Dorsolateral prefrontal cortex (tissue), 122 donors: ENCODE measurements at places on chromosomes 2 and 18.

GRCh38 chr2:60549928-60550177, 3.6 kb downstream of the BCL11A start:
- DNase-seq: no peak

- no peak for DNase-seq
Measured at GRCh38 chr2:176584333-176584732, 315.1 kb downstream of the MTX2 start.

DNA sequence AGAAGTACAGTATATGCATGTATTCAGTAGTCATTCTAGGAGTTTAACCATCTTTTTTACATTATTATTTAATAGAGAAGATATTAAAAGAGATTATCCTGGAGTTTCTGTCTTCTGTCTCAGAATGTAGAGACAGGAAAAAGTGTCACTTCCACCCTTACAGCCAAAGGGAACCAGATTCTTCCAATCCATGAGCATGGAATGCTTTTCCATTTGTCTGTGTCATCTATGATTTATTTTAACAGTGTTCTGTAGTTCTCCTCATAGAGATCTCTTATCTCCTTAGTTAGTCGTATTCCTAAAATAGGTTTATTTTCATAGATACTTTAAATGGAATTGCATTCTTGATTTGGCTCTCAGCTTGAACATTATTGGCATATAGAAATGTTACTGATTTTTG, 959.5 kb upstream of the PIK3C3 start:
- no peak for DNase-seq

DNA sequence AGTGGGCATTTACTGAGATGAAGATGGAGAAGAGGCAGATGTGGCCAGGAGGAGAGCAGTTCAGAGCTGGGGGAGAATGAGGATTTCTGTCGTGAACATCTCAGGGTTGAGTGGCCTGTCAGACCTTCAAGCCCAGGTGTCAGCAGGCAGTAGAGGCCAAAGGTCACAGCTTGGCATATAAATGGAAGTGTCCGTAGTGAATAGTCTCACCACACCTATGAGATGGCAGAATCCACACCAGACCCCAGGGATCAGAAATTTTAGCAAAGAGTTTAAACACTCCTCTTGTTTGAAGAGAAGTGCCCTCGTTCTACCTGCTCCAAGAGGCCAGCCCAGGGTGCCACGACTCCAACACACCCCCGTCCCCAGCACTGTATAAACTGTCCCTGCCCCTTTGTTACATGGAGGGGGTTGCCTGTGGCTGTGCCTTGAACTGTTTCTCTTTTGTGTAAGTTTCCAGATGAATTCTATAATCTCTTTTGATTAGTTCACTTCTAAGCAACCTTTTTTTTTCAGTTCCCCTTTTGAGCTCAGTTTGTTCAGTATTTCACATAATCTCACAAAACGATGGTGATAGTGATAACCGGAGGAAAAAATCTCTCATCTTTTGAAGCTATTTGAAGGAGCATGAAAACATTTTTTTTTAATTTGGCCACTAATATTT, 69.0 kb upstream of the TTC39C start:
- no peak for DNase-seq

DNA sequence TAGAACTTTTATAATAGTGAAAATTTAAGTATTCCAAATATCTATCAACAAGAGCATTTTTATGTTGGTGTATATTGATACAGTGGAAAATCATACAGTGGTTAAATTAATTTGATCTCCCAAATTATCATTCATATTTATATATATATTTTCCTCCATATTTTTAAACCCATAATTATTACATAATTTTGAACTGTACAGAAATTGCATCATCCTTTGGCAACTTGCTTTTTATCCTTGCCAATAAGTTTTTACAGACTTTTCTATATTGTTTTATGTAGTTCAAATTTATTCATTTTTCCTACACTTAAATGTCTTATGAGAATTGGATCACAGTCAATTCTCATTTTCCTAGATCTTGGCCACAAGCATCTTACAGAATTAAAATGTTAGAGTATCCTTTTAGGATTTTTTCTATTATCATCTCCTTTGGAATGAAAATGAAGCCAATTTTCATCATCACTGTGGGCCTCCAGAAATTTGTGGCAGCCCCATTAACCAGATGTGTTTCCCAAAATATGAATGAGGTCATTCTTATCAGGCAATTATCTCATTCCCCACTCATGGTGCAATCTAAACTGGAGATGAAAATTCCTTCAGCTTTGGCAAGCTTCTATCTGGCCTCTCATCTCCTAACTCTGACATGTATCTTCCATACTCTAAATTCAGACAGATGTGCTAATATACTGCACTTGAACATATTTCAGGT, 94.2 kb upstream of the DLGAP1 start:
- no peak for DNase-seq

DNA sequence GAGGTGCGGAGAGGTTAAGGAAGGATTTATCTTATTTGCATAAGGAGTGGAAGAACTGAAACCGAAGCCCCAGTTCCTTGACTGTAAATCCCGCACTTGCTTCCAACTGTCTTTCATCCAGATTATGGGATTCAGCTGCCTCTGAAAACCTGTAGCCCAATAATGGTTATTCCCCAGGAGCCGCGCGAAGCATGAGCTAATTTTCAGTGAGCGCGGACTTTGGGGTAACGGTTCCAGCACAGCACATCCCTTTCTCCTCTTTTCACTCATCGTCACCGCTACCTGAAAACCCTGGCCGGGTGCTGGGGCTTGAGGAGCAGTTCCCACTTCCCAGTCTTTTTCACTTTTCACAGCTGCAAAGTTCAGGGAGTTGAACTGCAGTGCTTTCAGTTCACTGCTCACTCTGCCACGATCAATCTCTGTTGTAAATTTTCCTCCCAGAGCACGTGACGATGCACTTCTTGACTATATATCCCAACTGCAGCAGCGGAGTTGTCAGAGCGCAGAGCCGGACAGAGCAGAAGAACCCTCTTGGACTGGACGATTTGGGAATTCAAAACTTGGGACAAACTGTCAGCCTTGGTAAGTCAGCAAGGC, at the start of gene KCNE4:
TSS of gene KCNE4 (plus strand) at position 498 of the 597 bp plus-strand sequence. CDS start 641 bp downstream, outside the sequence.
- DNase-seq: no peak

DNA sequence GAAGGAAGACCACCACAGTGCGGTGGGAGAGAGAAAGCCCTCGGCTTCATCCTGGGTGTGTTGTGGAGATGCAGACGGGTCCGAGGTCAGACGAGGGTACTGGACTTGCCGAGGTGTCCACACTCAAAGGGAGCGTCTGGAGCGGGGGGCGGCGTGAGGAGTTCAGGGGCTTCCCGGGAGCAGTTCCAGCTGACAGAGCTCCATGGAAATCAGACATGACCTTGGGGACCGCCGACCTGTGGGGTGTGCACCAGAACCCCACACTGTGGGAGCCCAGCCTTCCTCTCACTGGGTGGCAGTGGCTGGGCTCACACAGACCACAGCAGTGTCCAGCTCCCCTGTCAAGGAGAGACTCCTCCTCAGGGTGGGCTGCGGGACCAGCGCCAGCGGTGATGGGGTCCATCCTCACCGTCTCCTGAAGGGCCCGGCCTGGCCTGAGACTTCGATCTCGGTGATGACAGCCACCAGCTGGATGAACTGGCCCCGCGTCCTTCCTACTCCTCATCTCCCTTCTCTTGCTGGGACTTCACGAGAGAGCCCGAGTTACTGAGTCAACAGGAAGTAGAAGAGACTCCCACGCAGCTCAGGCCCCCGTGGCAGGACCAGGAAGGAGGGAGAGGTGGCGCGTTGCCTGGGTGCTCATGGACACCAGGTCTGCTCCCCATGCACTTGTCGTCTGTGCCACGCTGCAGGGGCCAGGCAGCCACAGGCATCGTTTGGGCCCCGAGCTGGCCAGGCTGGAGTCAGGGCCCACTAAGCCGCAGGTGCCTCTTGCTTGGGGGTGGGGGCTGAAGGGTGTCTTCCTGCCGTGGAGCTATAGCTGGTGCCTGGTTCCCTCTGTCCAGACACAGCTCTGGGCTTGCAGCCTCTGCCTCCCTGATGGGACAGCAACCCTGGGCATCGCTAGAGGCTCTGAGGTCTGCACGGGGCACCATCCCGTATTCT, 101.9 kb upstream of the CTDP1 start:
- peak; percentile 19 for DNase-seq

DNA sequence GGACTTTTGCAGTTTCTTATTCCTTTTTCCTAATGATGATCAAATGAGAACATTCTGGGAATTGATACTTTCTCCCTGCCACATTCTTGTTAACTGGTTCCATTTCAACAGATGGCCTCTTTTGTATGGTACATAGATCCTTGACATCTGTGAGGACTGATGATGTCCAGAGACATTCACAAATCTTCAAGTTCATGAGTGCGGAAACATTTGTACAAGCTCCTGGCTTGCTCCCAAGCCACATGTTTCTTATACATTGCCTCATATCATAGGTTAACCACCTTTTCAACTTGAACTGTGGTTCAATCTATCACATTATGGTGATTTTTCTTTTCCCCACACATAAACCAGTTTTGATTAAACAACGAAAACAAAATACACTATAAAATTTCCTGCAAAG, 267.3 kb downstream of the CLIP4 start:
- no peak for DNase-seq

DNA sequence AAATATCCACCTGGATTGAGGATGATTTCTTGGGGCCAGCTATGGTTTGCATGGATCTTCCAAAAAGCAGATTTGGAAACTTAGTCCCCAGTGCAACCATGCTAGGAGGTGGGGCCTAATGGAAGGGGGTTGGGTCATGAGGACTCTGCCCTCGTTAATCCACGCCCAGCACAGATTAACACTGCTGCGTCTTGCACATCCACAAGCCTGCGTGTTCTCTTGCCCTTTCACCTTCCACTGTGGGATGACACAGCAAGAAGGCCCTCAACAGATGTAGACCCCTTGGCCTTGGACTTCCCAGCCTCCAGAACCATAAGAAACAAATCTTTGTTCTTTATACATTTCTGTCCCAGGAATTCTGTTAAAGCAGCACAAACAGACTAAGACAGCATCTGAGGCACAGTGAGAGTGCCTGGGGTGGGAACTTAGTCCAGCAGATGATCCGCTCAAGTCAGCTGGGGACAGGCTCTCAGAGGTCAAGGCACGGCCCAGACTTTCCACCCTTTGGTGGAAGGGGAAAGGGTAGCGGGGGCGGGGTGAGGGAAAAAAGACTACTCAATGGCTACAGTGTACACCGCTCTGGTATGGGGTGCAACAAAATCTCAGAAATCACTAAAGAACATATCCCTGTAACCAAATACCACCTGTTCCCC, 2.4 kb downstream of the RAB17 start:
- no peak for DNase-seq

DNA sequence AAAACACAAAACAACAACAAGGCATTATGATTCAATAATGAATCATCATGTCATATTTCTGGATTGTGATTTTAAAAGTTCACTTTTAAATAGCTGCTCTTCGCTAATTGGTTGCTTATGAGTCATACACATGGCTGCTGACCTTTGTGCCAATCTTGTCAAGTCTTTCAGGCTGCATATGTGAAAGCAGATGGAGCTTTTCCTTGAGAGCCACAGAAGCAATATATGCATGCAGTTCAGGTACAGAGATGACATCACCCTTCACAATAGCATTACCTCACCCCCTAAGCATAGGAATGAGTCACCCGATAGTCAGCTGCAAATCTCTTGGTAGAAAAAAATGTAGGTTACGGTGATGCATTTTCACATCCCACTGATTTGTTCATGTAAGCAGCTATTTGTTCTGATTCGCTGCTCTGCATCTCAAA, 27.2 kb downstream of the EIF2AK3 start:
- no peak for DNase-seq

DNA sequence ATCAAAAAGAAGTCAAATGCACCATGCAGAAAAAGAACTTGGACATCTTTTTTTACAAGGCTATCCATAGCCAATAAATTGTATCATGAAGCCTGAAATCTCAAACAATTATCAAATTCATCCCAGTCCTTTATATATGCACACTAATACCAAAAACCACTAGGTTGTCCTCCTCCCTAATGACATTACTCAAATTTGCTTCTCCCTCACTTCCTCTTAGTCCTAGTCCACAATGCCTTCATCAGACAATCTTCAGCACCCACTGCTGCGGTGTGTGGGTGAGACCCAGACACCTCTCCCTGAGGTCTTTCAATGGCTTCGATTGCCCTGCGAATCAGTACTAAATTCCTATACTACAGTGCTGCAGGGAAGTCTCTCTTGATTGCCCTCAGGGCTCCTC, 58.1 kb downstream of the CLASP1 start:
- DNase-seq: no peak

DNA sequence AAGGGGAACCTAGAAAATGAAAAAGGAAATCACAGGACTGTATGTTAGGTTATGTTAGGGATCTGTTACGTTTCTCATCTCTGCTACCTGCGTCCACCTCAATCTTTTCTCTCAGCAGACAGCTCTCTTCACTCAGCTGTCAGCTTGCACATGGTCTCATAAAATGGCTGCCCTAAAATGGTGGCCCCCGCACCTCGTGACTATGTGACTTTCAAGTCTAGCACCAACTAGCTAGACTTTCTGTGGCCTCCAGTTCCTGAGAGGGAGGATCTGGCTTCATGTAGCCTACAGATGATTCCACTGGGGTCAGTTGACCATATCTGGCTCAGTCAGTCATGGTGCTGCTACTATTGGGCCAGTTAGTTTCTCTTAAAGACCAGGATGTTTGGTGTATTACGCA, 147.2 kb upstream of the SLC1A4 start:
- DNase-seq: no peak

GRCh38 chr2:162473986-162474385, 130.1 kb downstream of the GCA start:
- no peak for DNase-seq

GRCh38 chr2:194610297-194610696, 1046.7 kb upstream of the SLC39A10 start:
- DNase-seq: no peak

DNA sequence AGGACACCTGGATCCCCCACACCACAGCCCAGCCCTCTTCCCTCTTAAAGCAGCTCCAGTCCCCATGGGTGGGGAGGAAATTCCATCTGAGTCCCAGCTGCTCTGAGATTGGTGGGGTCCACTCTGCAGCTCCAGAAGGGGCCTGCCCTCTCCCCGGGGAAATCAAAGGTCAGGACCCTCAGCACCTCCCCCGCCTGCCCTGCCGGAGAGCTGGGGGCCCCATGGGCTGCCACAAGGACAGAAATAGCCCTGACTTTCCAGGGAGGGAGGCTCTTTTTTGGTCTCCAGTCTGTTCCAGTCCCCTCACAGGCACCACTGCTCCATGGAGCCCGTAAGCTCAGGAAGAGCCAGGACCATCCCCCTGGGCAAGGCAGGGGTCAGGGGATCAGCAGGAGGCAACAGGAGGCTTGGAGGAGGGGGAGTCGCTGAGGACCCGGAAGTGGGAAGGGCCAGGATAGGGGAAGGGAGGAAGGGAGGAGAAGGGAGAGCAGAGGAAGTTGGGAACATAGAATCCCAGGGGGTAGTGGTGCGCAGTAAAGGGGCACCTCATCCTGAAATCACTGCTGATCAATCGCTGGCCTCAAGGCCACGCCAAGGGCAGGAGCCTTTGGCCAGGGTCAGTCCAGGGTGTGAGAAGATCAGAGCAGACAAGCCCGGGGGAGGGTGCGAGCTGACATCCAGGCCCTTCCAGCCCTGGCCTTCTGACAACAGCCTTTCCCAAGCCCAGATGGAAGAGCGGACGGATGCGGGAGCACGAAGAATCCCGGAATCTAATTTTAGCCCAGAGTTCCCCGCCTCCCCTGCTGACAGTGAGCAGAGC, 7.6 kb downstream of the ADRA2B start:
- DNase-seq: peak; percentile 35
